ENCODE measurements at places on chromosomes 12 and 14.

- H3K4me1 ChIP-seq: no peaks in the 10 kb centered on the region
- no peak for DNase-seq
- H3K4me3 ChIP-seq: no peak overlapping the region
Observed at GRCh38 chr14:61636779-61637178, 58.5 kb upstream of the HIF1A start.

DNA sequence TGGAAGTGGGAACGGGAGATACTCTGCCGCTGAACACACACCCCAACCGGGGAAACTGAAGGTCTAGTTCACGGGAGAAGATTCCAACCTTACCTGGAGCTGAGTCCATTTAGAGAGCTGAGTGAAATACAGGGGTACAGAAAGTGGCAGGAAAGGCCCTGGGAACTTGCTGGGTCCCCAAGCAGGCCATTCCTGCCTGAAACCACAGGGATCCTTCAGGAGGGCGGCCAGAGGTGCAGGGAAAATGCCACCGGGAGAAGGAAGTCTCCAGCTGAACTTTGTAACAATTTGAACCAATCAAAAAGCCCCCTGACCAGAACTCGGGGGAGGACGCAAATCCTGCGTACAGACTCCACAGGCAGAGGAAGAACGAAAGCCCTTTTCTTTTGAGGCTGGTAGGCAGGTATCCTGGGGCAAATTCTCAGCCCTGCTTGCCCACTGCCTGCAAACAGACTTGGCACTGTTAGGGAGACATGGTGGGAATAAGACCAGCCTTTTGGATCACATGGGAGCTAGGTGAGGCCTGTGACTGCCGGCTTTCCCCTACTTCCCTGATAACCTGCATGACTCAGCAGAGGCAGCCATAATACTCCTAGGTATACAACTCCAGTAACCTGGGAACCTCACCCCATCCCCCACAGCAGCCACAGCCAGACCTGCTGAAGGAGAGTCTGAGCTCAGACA lies 170.9 kb downstream of the SEC23A start:
- no peak overlapping the region for H3K4me3 ChIP-seq
- no peaks in the 10 kb centered on the region for H3K36me3 ChIP-seq
- H3K27me3 ChIP-seq: peaks cover 6% of the 10 kb centered on the region
- no peak overlapping the region for H3K27ac ChIP-seq

- H3K4me3 ChIP-seq: no peak overlapping the region
- H3K27me3 ChIP-seq: no peaks in the 10 kb centered on the region
- no peak for DNase-seq
- no peaks in the 10 kb centered on the region for H3K4me1 ChIP-seq
- H3K36me3 ChIP-seq: no peaks in the 10 kb centered on the region
- H3K27ac ChIP-seq: no peak overlapping the region
Observed at GRCh38 chr12:115755061-115755724, 522.3 kb downstream of the MED13L start.

- peaks cover 8% of the 10 kb centered on the region for H3K27me3 ChIP-seq
- no peaks in the 10 kb centered on the region for H3K36me3 ChIP-seq
- no peak overlapping the region for H3K4me3 ChIP-seq
- H3K4me1 ChIP-seq: peaks cover 2% of the 10 kb centered on the region
Observed at GRCh38 chr12:57175428-57176138, 28.2 kb upstream of the LRP1-AS start.

DNA sequence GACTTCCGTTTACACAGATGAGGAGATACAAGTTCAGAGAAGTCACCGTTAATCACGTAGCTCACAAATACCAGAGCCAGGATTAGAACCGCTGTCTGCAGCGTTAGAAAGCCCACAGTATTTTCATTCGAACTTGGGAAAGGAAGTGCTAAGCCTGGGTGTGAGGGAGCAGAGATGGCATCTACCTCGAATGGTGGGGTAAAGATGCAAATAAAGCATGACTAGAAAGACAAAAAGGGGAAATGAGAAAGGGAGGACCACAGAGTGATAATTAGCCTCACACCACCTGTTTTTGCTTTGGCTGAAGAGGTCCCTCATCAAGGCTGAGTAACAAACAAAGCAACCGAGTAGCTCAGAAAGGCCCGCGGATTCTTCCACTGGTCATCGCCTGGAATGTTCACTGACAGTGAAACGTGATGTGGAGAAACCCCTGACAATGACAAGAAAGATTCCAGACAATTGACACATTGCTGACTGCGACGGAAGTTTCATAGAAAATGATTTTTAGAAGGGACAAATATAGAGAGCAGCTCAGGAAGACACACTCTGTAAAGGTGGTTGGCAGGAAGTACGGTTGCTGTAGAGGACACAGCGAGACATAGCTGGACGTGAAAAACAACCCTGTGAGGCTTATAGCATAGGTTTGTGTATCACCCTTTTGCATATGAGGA lies 31.5 kb upstream of the BHLHE41 start:
- H3K36me3 ChIP-seq: no peaks in the 10 kb centered on the region
- H3K27ac ChIP-seq: no peak overlapping the region
- DNase-seq: no peak
- no peak overlapping the region for H3K4me3 ChIP-seq
- peaks cover 50% of the 10 kb centered on the region for H3K27me3 ChIP-seq
- H3K4me1 ChIP-seq: no peaks in the 10 kb centered on the region

- H3K27me3 ChIP-seq: no peaks in the 10 kb centered on the region
- H3K36me3 ChIP-seq: no peaks in the 10 kb centered on the region
- DNase-seq: no peak
- peaks cover 6% of the 10 kb centered on the region for H3K4me1 ChIP-seq
- peak overlapping the region; percentile 73 for H3K4me3 ChIP-seq
Observed at GRCh38 chr12:40011775-40012129, 94.1 kb downstream of the SLC2A13 start.

DNA sequence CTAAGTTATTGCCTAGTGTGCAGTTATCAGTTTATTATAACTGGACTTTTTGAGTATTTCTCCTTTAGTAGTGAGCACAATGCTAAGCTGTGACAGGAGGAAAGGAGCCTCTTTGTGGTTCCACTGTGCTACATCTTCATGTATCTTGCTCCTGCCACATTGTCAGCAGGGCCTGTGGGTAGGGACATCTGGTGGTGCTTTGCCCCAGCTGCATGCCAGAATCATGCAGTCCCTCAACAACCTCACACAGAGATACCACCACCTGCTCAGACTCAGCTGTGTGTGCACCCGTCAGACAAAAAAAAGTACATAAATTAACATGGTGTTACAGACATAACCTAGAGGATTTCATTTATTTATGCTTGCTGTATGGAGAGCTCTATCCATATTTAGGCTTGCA lies 51.1 kb downstream of the MIS18BP1 start:
- H3K4me3 ChIP-seq: no peak overlapping the region
- H3K27ac ChIP-seq: no peak overlapping the region
- H3K4me1 ChIP-seq: no peaks in the 10 kb centered on the region
- H3K36me3 ChIP-seq: peaks cover 24% of the 10 kb centered on the region
- no peaks in the 10 kb centered on the region for H3K27me3 ChIP-seq

- H3K27ac ChIP-seq: peak overlapping the region; percentile 83
- peak overlapping the region; percentile 93 for H3K4me3 ChIP-seq
- peaks cover 6% of the 10 kb centered on the region for H3K36me3 ChIP-seq
- peaks cover 10% of the 10 kb centered on the region for H3K4me1 ChIP-seq
- peaks cover 11% of the 10 kb centered on the region for H3K27me3 ChIP-seq
Observed at GRCh38 chr12:53054112-53054878, 4.4 kb downstream of the TNS2 start.

- no peak overlapping the region for H3K27ac ChIP-seq
- peak; percentile 13 for DNase-seq
- H3K36me3 ChIP-seq: peaks cover 17% of the 10 kb centered on the region
Observed at GRCh38 chr14:56119201-56119981, 1.2 kb downstream of the PELI2 start.

DNA sequence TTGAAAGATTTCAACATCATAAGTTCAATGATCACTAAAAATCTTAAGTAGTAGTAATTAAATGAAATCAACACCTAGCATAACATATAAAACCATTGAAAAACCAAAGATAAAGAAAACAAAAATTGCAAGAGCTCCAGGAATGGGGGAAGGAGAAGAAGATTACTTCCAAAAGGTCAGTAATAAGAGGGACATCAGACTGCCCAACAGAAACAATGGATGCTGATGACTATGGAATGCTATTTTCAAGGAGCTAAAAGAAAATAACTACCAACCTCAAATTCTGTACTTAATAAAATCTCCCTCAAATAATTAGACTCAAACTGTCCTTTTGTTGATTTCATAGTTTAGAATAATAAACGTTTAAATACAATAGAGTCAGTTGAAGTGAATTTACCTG lies 314.5 kb upstream of the LMO3 start:
- no peaks in the 10 kb centered on the region for H3K27me3 ChIP-seq
- H3K27ac ChIP-seq: no peak overlapping the region
- no peaks in the 10 kb centered on the region for H3K36me3 ChIP-seq
- H3K4me1 ChIP-seq: no peaks in the 10 kb centered on the region
